ENCODE measurements at places on chromosomes 16 and 17. TPM values are rescaled to one million over a fixed set of nuclear protein-coding genes. Genes with fewer than 3 reads are reported as not detected.

DNA sequence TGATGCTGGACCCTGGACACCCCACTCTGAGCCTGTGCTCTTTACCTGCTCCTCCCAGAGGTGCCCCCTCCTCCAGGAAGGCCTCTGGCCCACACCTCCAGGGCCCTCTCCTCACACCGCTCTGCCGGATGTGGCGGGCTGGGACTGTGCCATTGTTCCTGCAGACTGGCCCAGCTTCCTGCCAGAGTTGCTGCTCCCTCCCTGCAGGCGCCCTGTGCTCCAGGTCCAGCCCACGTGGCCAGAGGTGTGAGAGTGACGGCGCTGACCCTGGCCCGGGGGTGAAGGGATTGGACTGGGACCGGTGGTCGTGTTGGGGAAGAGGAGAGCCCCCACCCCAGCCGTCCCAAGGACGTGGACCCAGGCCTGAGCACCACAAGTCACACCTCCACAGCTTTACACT lies 5.7 kb downstream of the E4F1 start:
- no peak for DNase-seq

GRCh38 chr16:58933186-58933585 lies 199.1 kb upstream of the GOT2 start:
- DNase-seq, result no peak

DNA sequence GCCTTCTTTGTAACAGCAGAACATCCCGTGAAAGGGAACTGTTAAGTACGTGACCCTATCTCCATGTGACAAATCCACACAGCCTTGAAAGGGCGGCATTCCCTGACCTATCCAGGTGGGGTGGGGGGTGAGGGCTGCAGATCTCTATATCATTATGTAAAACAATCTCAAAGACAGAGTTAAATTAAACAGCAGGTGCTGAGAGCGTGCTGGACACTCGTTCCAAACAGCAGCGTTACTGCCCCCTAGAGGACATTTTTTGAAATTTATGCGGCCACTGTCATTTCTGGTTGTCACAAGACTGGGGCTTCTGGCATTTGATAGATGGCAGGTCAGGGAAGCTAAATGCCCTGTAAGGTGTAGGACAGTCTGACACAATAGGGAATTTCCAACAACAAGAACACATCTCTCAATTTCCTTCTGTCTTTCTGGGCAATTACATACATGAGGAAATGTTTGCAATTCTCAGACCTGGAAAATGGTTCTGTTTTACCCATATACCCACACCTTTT lies 6.7 kb upstream of the SLC25A39 start:
- peak; percentile 93 for DNase-seq

DNA sequence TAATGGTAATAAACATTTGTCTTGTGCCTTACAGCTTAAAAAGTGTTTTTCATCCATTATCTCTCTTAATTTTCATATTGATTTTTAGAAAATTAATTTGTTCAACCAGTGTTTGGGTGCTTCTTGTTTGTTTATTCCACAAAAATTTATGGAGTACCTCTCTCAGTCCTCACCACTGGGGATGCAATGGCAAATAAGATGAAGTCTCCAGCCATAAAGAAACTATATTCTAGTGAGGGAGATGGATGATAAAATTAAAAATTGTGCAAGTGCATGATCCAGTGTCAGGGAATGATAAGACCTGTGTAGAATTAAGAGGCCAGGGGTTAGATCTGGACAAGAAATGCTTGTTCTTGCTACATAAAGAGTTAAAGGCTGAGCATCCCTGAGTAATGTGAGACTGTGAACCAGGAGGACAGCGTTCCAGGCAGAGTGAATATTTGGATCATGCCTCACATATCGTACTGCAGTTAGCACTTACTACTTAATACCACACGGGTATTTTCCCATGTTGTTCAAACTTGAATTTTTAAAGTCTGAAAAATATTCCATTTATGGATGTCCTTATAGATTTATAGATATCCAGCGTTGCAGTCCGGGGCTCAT lies 535.7 kb upstream of the HSBP1 start:
- no peak for DNase-seq

DNA sequence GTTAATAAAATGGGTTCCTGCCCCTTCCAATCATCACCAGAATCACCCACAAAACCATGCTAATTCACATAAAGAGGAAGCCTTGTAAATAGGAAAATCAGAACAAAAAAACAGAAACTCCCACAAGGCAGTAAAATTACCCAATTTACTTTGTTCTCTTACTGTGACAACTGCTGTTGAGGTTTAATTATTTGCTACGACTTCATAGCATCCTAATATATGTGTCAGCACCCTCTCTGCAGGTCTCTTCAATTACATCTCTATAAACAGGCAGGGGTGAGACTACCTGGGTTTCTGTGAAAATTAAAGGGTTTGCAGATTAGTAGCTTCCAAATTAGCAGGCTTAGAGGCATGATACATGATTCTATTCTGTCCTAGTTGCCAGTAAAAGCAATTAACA lies 2.7 kb downstream of the WDR59 start:
- no peak for DNase-seq

GPR139 gene
- total RNA-seq, result not detected

GRCh38 chr16:30472328-30472942 lies at the start of gene ITGAL:
Gene ITGAL, plus strand, starts transcription at chr16:30472742. Its CDS starts 96 bp downstream, at chr16:30472838.
- DNase-seq, result no peak

- no peak for DNase-seq
Measured at GRCh38 chr17:59899099-59899498, 6.2 kb downstream of the RPS6KB1 start.

GRCh38 chr17:74882517-74883240 lies 9.9 kb upstream of the FDXR start:
- DNase-seq, result peak; percentile 59

CPSF4L gene
- 0.58 TPM for total RNA-seq

MYO19 gene
- total RNA-seq, result 115 TPM

GRCh38 chr17:35257208-35257659 lies 14.4 kb downstream of the SLFN5 start:
- peak; percentile 20 for DNase-seq

NOXO1 gene
- 0.42 TPM for total RNA-seq

ITGA2B gene
- 14.2 TPM for total RNA-seq

EIF1 gene
- 526 TPM for total RNA-seq

MT3 gene
- not detected for total RNA-seq

DNA sequence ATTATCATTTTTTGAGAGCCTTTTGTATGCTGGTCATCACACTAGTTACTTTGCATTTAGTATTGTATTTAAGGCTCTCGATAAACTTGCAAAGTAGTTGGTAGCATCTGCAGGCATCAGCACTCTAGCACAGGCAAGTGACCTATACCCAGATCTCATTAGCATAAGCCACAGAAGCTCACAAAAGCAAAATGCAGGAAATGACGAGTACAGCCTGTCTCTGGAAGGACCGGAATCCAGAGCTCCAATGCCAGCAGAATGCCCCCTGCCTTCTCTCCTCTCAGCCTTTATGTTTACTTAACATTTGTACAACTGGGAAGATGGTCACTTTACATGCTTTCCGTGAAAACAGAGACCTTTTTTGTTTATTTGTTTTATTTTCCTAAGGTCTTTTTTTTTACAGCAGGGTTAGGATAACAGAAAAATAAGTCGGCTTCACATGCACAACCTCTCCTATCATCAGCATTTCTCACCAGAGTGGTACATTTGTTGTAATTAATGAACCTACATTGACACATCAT lies 45.4 kb upstream of the MYOCD start:
- DNase-seq, result no peak

NACA2 gene
- total RNA-seq, result not detected

GRCh38 chr17:20122254-20122879 lies 113.2 kb downstream of the SPECC1 start:
- no peak for DNase-seq

OTOP3 gene
- not detected for total RNA-seq

DNA sequence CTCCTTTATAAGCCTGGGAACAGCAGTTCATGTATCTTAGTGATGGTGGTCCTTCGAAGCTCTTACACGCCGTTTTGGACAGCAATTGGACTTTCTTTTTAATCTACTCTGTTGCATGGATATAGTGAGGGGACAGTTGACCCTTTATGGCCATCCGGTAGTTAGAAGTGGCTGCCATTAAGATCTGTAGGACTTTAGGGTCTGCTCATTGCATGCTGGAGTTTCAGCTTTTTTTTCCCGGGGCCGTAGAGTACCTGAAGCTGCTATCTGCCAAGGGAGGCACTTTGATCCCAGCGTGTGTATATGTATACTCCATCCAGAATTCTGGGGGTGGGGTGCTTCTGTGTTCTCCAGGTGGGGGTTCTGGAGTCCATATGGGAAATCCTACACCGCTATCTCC lies 1.2 kb downstream of the CYB5D1 start:
- no peak for DNase-seq

GRCh38 chr17:57927048-57927723 lies 28.0 kb downstream of the CUEDC1 start:
- peak; percentile 89 for DNase-seq

DNA sequence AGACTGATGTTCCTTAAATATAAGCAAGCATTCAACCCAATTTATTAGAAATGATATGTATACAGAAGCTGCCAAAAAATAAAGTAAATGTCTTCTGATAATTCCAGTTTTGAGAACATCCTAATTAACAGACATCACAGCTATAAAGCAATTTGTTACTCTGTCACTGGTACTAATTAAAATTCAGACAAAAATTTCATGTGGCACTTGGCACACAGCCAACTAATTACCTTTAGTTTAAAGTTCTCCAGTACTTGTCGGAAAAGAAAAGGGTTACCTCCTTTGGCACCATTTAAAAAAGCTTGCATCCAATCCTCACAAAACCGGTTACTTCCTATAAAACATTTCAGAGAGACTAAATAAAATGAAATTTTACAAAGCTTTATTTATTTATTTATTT lies 8.8 kb downstream of the C17orf75 start:
- peak; percentile 2 for DNase-seq

DNA sequence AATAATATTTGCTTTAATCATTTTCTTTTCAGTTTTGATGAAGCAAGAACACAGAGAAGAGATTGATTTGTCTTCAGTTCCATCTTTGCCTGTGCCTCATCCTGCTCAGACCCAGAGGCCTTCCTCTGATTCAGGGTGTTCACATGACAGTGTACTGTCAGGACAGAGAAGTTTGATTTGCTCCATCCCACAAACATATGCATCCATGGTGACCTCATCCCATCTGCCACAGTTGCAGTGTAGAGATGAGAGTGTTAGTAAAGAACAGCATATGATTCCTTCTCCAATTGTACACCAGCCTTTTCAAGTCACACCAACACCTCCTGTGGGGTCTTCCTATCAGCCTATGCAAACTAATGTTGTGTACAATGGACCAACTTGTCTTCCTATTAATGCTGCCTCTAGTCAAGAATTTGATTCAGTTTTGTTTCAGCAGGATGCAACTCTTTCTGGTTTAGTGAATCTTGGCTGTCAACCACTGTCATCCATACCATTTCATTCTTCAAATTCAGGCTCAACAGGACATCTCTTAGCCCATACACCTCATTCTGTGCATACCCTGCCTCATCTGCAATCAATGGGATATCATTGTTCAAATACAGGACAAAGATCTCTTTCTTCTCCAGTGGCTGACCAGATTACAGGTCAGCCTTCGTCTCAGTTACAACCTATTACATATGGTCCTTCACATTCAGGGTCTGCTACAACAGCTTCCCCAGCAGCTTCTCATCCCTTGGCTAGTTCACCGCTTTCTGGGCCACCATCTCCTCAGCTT lies 45.0 kb downstream of the ESRP2 start:
- no peak for DNase-seq

DNA sequence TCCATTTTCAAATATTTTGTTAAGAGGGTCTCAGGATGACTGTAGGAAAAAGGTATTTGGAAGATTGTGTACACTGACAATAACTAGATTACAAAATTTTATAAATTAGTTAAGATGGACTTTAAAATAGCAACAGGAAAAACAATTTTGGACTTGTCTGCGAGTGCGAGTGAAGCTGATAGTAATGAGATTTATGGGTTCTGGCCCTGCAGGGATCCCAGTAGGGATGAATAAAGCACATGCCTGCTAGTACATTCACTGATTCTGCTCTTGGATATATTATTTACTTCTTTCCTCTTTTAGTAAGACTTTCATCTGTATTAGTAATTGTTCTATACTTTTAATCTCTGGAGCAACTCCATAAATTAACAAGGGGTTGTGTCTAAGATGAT lies 28.2 kb downstream of the PRKCA start:
- no peak for DNase-seq

SDK2 gene
- 4.1 TPM for total RNA-seq

CD79B gene
- 0.70 TPM for total RNA-seq

- no peak for DNase-seq
Measured at GRCh38 chr16:57016831-57017230, 27.5 kb downstream of the NLRC5 start.

ZG16 gene
- total RNA-seq, result not detected

GRCh38 chr16:760545-761343 lies at the start of gene MSLN:
Gene MSLN, plus strand, starts transcription at chr16:760734. Its CDS starts 1,947 bp downstream, at chr16:762681.
- DNase-seq, result no peak

NAGS gene
- 10.0 TPM for total RNA-seq
